ENCODE measurements at places on chromosomes 1 and 21. TPM values are rescaled to one million over a fixed set of nuclear protein-coding genes. Genes with fewer than 3 reads are reported as not detected.

GRCh38 chr1:41345434-41346075 lies 15.7 kb upstream of the FOXO6 start:
- no peak for DNase-seq
- H3K4me3 ChIP-seq = no peak overlapping the region
- no peak overlapping the region for H3K27ac ChIP-seq
- H3K36me3 ChIP-seq = no peaks in the 10 kb centered on the region
- H3K27me3 ChIP-seq = peaks cover 7% of the 10 kb centered on the region

DNA sequence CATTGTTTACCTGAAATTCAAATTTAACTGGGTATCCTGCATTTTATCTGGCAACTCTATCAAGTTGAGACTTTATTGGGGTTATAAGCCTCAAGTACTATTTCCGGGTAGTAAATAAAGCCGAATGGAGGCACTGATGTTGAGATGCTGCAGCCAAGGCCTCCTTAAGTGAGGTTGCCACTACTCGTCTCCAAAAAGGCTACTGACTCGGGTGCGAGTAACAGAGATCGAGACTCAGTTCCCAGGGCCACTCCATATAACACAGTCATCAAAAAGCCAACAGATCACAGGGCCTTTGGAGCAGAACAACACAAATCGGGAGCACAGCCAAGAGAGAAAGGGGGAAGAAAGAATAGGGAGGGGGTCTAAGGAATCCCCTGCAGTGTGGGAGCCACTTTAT lies 524 bp downstream of the COPA start:
- H3K4me3 ChIP-seq = peak overlapping the region; percentile 96
- H3K27me3 ChIP-seq = no peaks in the 10 kb centered on the region
- peaks cover 41% of the 10 kb centered on the region for H3K36me3 ChIP-seq
- peak overlapping the region; percentile 97 for H3K27ac ChIP-seq
- H3K4me1 ChIP-seq = peaks cover 44% of the 10 kb centered on the region
- DNase-seq = peak; percentile 74

DNA sequence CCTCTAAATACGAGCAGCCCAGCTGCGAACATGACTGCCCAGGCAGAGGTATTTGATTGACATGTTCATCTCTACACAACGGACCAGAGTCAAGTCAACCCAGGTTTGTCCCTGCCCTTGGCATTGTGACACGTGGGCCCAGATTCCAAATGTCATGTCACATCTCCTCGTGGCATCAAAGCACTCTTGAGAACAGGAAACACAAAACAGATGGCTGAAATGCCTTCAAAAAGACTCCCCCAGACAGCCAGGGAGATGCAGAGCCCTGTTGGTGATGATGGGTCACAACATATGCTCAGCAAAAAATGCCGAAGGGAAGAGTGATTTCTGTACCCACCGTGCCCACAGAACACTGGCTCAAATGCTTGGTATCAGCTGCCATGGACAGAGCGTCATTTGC lies 337.8 kb upstream of the DAB1 start:
- no peaks in the 10 kb centered on the region for H3K4me1 ChIP-seq
- H3K36me3 ChIP-seq = no peaks in the 10 kb centered on the region
- no peak overlapping the region for H3K27ac ChIP-seq

DNA sequence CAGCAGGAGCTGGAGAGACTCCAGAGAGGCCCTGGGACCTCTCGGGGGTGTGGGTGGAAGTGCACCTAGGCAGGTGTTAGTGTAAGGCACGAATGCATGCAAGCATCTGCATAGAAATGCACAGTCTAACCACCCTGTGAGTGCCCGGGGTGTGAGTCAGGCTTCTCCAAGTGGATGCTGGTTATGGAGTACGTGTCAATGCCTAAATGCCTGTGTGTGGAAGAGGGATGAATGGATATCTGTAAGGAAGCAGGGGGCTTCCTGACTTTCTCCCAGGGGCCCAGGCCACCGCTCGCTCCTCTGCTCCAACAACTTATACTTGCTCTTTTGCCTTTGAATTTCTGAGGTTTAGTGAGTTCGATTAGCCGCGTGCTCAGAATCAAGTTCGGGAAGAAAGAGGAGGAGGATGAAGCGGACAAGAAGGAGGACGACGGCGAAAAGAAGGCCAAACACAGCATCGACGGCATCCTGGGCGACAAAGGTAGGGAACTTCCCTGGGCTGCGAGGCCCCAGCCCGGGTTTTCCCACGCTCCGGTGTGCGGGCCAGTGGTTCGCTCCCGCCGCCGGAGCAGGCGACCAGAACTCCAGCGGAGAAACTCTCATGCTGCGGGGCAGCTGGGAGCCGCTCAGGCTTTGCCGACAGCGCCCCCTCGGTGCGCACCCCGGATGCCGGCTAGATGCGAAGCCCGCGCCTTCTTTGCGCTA lies 5.4 kb downstream of the PAX7 start:
- DNase-seq = peak; percentile 59
- H3K27ac ChIP-seq = peak overlapping the region; percentile 72
- peaks cover 90% of the 10 kb centered on the region for H3K27me3 ChIP-seq
- no peak overlapping the region for H3K4me3 ChIP-seq

DNA sequence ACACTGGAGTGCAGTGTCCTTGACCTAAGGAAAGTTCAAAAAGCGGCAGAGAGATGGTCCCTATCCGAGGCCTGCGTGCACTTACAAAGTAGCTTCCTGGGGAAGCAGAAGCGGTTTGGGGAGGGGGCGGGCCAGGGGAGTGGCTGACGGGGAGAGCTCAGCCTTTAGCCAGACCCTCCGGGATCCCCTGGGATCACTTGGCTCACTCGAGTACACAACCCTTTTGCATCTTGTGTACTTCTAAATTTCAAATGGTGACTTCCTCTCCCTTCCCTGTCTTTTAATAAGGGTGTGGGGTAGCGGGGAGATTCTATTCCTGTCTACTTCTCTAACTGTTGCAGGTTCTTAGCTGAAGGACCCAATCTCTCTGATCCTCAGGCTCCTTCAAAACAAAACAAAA lies 18.1 kb upstream of the SNX27 start:
- H3K4me1 ChIP-seq = peaks cover 6% of the 10 kb centered on the region
- no peak overlapping the region for H3K27ac ChIP-seq

- peaks cover 21% of the 10 kb centered on the region for H3K27me3 ChIP-seq
- H3K36me3 ChIP-seq = no peaks in the 10 kb centered on the region
- DNase-seq = no peak
- H3K27ac ChIP-seq = no peak overlapping the region
- peaks cover 3% of the 10 kb centered on the region for H3K4me1 ChIP-seq
- no peak overlapping the region for H3K4me3 ChIP-seq
These were observed 75.9 kb upstream of the IFFO2 start for GRCh38 chr1:19032413-19032695.

DNA sequence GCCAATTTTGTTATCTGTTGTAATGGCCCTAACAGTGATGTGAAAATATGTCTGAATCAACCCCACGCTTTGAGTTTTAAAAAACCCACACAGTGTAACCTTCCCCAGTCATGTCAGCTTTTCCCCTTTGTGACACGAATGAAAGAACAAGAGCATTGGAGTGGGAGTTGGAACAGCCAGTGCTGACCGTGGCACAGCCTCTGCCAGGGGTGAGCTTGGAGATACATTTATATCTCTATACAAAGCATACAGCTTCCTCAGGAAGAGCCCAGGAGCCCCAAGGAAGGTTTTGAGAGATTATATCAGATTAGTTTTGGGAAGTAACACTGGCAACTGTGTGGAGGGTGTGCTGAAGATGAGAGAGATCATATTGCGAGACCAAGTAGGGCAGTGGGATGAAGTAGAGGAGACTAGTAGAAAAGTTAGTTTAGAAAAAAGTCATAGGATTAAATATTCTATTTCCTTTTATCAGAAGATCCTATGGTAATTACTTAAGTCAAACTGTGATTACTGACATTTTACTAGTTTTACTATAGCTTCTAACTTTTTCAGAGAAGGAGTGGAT lies 15.9 kb downstream of the LRRC8B start:
- H3K4me3 ChIP-seq = peak overlapping the region; percentile 55
- peaks cover 59% of the 10 kb centered on the region for H3K4me1 ChIP-seq
- peaks cover 66% of the 10 kb centered on the region for H3K36me3 ChIP-seq
- H3K27me3 ChIP-seq = no peaks in the 10 kb centered on the region
- peak overlapping the region; percentile 87 for H3K27ac ChIP-seq

DNA sequence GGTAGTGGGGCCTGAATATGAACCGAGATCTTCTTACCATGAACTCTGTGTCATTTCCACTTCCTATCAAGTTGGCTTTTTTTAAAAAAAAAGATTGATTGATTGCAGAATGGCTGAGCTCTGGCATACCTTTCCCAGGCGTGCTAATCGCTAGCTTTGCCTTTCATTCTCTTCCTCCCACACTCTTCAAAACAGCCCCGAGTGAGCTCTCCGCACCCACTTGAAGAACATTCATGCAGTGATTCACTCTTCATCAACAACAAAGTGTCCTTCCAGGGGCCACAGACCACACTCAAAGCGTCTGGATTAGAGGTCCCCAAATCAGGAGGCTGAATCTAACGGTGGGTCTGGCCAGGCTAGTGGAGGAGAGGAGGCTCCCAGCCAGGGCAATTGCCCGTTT lies 96.3 kb upstream of the GALNT2 start:
- H3K27ac ChIP-seq = no peak overlapping the region
- DNase-seq = no peak
- H3K4me1 ChIP-seq = peaks cover 5% of the 10 kb centered on the region
- H3K36me3 ChIP-seq = no peaks in the 10 kb centered on the region

GRCh38 chr1:1141911-1142250 lies 26.0 kb upstream of the C1orf159 start:
- peak overlapping the region; percentile 95 for H3K27ac ChIP-seq
- H3K27me3 ChIP-seq = no peaks in the 10 kb centered on the region
- peak overlapping the region; percentile 21 for H3K4me3 ChIP-seq
- peaks cover 34% of the 10 kb centered on the region for H3K4me1 ChIP-seq
- DNase-seq = no peak

DNA sequence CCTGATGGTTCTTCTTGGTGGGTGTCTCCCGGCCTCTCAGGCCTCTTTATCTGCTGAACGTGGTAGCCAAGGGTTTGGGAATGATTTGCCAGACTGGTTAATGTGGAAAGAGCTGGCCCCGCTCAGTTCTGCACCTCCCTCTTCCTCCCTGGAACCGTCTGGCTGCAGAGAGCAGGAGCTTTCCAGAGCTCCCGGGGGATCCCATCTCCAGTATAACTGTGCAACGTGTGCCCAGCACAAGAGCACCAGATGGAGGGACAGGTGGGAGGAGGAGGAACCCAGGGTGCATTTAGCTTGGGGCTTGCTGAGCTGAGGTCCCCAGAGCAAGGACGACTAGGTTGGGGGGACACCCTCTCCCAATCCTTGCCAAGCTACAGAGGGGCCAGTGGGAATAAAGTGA lies 5.0 kb downstream of the TFF1 start:
- H3K27ac ChIP-seq = no peak overlapping the region
- no peak overlapping the region for H3K4me3 ChIP-seq
- peaks cover 2% of the 10 kb centered on the region for H3K36me3 ChIP-seq
- H3K4me1 ChIP-seq = no peaks in the 10 kb centered on the region

DNA sequence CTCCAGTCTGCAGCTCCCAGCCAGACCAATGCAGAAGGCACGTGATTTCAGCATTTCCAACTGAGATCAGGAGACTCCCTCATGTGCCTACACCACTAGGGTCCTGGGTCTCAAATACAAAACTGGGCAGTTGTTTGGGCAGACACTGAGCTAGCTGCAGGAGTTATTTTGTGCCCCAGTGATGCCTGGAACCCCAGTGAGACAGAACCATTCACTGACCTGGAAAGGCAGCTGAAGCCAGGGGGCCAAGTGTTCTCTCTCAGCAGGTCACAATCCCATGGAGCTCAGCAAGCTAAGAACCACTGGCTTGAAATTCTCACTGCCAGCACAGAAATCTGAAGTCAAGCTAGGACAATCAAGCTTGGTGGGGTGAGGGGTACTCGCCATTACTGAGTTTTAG lies 111.7 kb upstream of the TNFSF4 start:
- no peaks in the 10 kb centered on the region for H3K4me1 ChIP-seq
- DNase-seq = no peak
- no peaks in the 10 kb centered on the region for H3K36me3 ChIP-seq
- no peak overlapping the region for H3K4me3 ChIP-seq

GRCh38 chr1:167713330-167714081 lies 8.3 kb upstream of the MPZL1 start:
- peaks cover 48% of the 10 kb centered on the region for H3K4me1 ChIP-seq
- H3K4me3 ChIP-seq = peak overlapping the region; percentile 96
- peak overlapping the region; percentile 98 for H3K27ac ChIP-seq
- H3K27me3 ChIP-seq = peaks cover 13% of the 10 kb centered on the region
- DNase-seq = peak; percentile 76
- H3K36me3 ChIP-seq = peaks cover 3% of the 10 kb centered on the region

GRCh38 chr1:40341491-40342380 lies 24.6 kb upstream of the COL9A2 start:
- peak overlapping the region; percentile 95 for H3K27ac ChIP-seq
- H3K4me1 ChIP-seq = peaks cover 57% of the 10 kb centered on the region
- H3K27me3 ChIP-seq = no peaks in the 10 kb centered on the region
- H3K36me3 ChIP-seq = no peaks in the 10 kb centered on the region

- no peak for DNase-seq
- H3K36me3 ChIP-seq = no peaks in the 10 kb centered on the region
- H3K27ac ChIP-seq = no peak overlapping the region
- no peak overlapping the region for H3K4me3 ChIP-seq
These were observed 55.4 kb downstream of the STUM start for GRCh38 chr1:226603858-226604559.

DNA sequence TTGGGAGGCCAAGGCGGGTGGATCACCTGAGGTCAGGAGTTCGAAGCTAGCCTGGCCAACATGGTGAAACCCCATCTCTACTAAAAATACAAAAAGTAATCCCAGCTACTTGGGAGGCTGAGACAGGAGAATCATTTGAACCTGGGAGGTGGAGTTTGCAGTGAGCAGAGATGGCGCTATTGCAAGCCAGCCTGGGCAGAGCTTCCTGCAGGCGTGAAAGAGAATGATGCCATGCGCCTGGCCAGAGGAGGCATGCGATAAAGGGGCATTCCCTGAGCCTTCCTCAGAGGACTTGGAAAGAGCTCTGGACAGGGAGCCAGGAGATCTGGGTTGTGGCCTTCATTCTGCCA lies 3.2 kb downstream of the E2F2 start:
- no peak for DNase-seq
- peaks cover 2% of the 10 kb centered on the region for H3K36me3 ChIP-seq
- H3K27me3 ChIP-seq = no peaks in the 10 kb centered on the region
- peak overlapping the region; percentile 86 for H3K27ac ChIP-seq
- peaks cover 67% of the 10 kb centered on the region for H3K4me1 ChIP-seq

DNA sequence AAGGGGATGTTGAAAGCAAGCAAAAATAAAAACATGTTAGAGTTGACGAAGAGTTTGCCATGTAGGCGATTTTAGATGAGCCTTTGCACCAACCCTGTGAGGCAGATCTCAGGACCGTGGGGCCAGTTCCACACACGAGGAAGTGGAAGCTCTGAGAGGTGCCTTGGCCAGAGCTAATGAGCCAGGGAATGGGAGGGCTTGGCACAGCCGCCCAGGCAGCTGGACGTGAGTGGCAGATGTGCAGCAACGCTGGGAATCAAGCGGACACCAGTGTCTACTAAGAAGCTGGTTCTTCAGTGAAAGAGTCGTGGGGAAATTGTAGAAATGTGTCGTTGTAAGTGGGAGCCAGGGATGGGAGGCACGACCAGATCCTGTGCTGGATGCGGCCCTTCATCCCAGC lies 58.9 kb upstream of the COL6A1 start:
- no peaks in the 10 kb centered on the region for H3K36me3 ChIP-seq
- no peak overlapping the region for H3K27ac ChIP-seq
- H3K4me1 ChIP-seq = no peaks in the 10 kb centered on the region

- H3K36me3 ChIP-seq = peaks cover 27% of the 10 kb centered on the region
- no peak overlapping the region for H3K4me3 ChIP-seq
- no peaks in the 10 kb centered on the region for H3K27me3 ChIP-seq
These were observed 23.2 kb downstream of the CDC73 start for GRCh38 chr1:193144999-193145398.

ADCY10 gene
- total RNA-seq = 0.19 TPM

A3GALT2 gene
- total RNA-seq = not detected

CR1L gene
- total RNA-seq = not detected

PKNOX1 gene
- total RNA-seq = 23.1 TPM

CD160 gene
- total RNA-seq = 0.59 TPM

RHD gene
- total RNA-seq = not detected

RHBDL2 gene
- total RNA-seq = not detected

BPNT1 gene
- total RNA-seq = 24.9 TPM

ANGPTL3 gene
- not detected for total RNA-seq

Data from activated CD4-positive, alpha-beta T cell treated with anti-CD3 and anti-CD28 coated beads, Interleukin-2, amount 10 ng/mL, durations not matched to agents 24 days and 14 days (primary cell).